ENCODE measurements at places on chromosomes 7 and 10. TPM values are rescaled to one million over a fixed set of nuclear protein-coding genes. Genes with fewer than 3 reads are reported as not detected.

DNA sequence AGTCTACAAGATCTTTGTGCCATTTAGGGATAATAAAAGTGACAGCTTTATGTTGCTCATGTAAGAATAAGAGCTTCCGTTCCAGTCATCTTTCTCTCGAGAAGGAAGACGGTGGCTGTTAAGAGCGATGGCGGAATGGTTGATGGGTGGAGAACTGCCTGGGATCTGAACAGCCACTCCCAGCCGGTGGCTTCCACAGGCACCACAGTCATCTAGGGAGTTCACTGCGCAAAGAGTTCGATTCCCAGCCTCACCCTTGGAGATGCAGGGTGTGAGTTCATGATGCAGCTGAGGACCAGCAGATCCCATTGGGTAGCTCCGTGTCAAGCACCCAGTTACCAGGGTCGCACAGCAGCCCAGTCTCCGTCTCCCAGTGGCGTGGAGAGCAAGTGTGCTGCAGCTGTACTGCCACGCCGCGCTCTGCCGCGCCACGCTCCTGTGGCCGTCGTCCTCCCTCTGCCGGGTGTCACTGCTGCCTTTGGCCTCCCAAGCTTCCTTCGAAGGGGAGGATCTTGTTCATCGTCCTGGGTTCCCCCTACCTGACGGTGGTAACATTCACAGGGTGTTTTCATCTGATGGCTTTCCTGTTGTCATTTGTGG, 7.8 kb downstream of the SUN1 start:
- no peaks in the 10 kb centered on the region for H3K36me3 ChIP-seq
- peaks cover 6% of the 10 kb centered on the region for H3K4me1 ChIP-seq
- no peak overlapping the region for H3K27ac ChIP-seq
- no peak overlapping the region for H3K4me3 ChIP-seq
- no peaks in the 10 kb centered on the region for H3K27me3 ChIP-seq

- H3K4me1 ChIP-seq, result no peaks in the 10 kb centered on the region
- no peaks in the 10 kb centered on the region for H3K27me3 ChIP-seq
- no peak overlapping the region for H3K27ac ChIP-seq
- no peak for DNase-seq
- no peak overlapping the region for H3K4me3 ChIP-seq
- no peaks in the 10 kb centered on the region for H3K36me3 ChIP-seq
These were observed 8.3 kb upstream of the GNAT3 start for GRCh38 chr7:80520199-80520598.

DNA sequence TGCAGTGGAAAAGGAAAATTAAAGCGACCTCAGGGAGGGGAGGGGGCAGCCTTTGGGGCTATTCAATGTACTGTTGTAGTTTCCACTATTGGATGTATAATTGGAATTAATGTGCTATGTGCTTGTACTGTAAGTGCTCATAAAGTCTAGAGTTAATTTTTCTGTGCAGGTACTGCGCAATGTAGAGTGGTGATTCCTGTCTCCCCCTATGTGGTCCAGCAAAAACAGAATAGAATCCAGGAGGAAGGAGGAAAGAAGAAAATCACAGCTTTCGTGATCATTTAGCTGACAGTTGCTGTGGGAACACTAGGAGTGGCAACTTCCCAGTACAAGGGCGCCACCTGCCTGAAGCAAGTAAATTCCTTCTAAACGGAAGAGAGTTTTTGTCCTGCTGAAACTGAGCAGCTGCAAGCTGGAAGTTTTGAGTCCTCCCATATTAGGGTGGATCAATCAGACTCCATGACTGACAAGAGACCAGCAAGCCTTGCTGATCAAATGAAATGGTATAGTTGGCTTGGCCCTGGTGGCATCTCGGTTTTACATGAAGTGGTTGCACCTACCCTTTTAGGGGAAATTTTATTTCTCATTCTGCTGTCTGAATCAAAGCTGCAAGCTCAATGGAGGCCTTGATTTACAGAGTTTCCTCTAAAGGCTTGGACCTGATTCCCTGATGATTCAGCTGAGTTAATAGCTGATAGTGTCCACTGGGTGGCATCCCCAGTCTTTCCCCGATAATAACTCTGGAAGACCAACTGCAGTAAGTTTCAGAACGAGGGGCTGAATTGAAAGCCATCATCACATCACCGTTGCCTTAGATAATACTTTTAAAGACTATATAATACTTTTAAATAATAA, 299.8 kb downstream of the HGF start:
- no peaks in the 10 kb centered on the region for H3K27me3 ChIP-seq
- H3K4me3 ChIP-seq, result no peak overlapping the region
- H3K4me1 ChIP-seq, result no peaks in the 10 kb centered on the region
- DNase-seq, result no peak
- H3K36me3 ChIP-seq, result no peaks in the 10 kb centered on the region

- no peak for DNase-seq
- H3K36me3 ChIP-seq, result no peaks in the 10 kb centered on the region
- H3K27ac ChIP-seq, result no peak overlapping the region
- H3K27me3 ChIP-seq, result no peaks in the 10 kb centered on the region
These were observed 282.5 kb upstream of the NRP1 start for GRCh38 chr10:33616956-33617355.

- H3K4me1 ChIP-seq, result no peaks in the 10 kb centered on the region
- no peaks in the 10 kb centered on the region for H3K36me3 ChIP-seq
- no peak overlapping the region for H3K27ac ChIP-seq
- no peak for DNase-seq
- no peaks in the 10 kb centered on the region for H3K27me3 ChIP-seq
- no peak overlapping the region for H3K4me3 ChIP-seq
These were observed 300.5 kb upstream of the MYO3A start for GRCh38 chr10:25633542-25633941.

- no peak overlapping the region for H3K4me3 ChIP-seq
- no peaks in the 10 kb centered on the region for H3K36me3 ChIP-seq
- no peak for DNase-seq
- no peaks in the 10 kb centered on the region for H3K4me1 ChIP-seq
These were observed 44.6 kb downstream of the COL28A1 start for GRCh38 chr7:7491044-7491443.

DNA sequence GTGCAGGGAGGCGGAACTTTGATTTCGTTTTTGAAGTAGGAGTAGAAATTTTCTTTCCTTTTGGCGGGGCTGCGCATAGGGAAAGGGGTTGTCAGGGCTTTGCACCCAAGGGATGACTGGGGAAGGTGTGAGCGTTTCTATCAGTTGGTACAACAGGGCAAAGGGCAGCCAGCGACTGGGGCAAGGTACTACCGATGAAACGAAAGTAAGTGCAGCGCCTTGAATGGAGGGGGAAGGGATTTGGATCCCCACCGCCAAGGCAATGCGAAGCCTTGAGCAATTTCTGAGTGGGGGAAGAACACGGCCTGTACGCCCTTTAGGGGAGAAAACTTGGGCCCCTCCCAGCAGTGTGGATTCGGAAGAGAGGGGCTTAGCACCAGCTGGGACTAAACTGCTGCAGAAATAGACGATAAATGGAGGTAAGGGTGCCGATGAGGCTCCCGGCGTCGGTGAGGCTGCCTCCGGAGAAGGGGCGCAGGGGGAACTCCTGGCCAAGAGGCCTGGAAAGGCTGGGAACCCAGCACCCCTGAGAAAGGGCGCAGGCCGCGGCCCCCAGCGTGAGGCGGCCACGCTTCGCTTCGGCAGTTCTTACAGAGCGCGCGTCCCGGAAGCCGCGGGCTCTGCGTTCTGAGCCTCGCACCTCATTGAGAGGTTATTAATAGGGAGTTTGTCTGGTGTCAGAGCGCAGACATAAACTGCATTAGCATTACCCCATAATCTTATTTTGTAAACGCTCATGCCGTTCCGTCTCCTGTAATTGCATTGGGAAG, 10.0 kb upstream of the TLX1 start:
- H3K27ac ChIP-seq, result peak overlapping the region; percentile 55
- H3K4me3 ChIP-seq, result peak overlapping the region; percentile 87
- H3K4me1 ChIP-seq, result peaks cover 6% of the 10 kb centered on the region
- DNase-seq, result peak; percentile 51
- no peaks in the 10 kb centered on the region for H3K27me3 ChIP-seq

GRCh38 chr7:130893441-130893894, 159.5 kb upstream of the KLF14 start:
- peaks cover 29% of the 10 kb centered on the region for H3K4me1 ChIP-seq
- no peaks in the 10 kb centered on the region for H3K27me3 ChIP-seq
- no peak overlapping the region for H3K4me3 ChIP-seq
- DNase-seq, result no peak
- no peaks in the 10 kb centered on the region for H3K36me3 ChIP-seq

DNA sequence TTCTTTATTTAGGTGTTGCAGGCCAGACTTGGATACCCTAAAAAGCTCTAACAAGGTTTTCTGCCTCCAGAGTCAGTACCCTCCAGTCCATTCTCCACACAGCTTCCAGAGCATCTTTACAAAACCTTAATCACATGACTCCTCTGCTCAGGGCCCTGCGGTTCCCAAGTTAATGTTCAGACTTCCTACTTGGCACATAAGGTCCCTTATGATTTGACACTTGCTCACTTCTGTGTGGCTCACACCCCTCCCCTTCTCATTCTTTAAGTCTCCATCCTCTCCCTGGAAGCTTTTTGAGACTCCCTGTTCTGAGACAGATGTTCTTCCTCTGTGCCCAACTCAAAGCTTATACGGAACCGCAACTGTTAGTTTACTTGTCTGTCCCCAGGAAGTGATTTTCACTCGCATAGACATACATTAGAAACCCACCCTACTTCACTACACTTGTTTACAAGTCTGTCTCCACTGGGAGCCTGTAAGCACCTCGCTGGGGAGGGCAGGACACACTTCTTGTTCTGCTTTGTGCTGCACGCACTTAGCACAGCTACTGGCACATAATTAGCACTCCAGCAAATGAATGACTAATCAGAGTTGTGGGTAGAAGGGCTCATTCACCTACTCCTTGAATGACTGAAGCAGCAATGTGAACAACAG, 154.3 kb upstream of the LAMB4 start:
- no peak for DNase-seq
- no peak overlapping the region for H3K4me3 ChIP-seq
- no peak overlapping the region for H3K27ac ChIP-seq
- H3K27me3 ChIP-seq, result no peaks in the 10 kb centered on the region
- H3K4me1 ChIP-seq, result no peaks in the 10 kb centered on the region

DNA sequence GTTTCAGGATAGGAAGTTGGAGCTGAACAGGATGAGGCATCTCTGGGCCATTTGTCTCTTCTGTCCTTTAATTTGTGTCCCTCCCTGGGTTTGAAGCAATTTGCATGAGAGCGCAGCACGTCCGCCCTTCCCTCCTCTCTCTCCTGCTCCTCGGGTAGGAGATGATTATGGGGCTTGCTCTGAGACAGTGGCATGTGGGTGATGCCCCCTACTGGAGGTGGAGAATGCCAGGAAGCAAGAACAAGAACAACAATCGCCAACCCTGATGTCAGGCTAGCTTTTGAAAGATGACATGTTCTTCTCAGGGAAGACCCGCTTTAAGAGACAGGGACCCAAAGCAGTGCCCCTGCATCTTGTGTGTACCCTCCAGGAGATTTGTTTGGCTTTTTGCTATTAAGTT, 63.9 kb upstream of the LOXL4 start:
- DNase-seq, result no peak
- no peaks in the 10 kb centered on the region for H3K36me3 ChIP-seq
- no peaks in the 10 kb centered on the region for H3K27me3 ChIP-seq
- no peak overlapping the region for H3K4me3 ChIP-seq

- H3K4me3 ChIP-seq, result peak overlapping the region; percentile 10
- peak overlapping the region; percentile 95 for H3K27ac ChIP-seq
- H3K4me1 ChIP-seq, result peaks cover 69% of the 10 kb centered on the region
- DNase-seq, result no peak
These were observed 143.4 kb downstream of the CELF2 start for GRCh38 chr10:11161096-11161495.

- H3K4me3 ChIP-seq, result no peak overlapping the region
- H3K36me3 ChIP-seq, result no peaks in the 10 kb centered on the region
- no peak for DNase-seq
- H3K27ac ChIP-seq, result no peak overlapping the region
- H3K27me3 ChIP-seq, result no peaks in the 10 kb centered on the region
- H3K4me1 ChIP-seq, result no peaks in the 10 kb centered on the region
These were observed 82.8 kb upstream of the C7orf33 start for GRCh38 chr7:148507787-148508186.

DNA sequence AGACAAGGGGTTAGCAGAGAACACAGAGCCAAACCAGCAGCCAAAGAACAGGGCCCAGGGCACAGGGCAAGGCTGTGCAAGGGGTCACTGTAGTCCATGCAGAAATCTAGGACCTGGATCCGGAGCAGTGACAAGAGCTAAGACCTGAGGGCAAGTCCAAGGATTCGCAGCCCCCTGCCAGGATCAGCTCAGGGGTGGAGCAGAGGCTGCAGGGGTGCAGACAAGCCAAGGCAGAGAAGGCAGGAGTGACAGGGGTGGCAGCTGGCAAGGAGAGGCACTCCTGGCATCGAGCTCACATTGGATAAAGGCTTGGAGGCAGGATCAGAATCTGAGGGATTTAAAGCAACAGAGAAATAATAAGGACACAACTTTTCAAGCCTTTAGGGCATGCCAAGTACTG, 80.7 kb upstream of the NANOS1 start:
- no peak overlapping the region for H3K27ac ChIP-seq
- H3K4me3 ChIP-seq, result no peak overlapping the region
- H3K27me3 ChIP-seq, result no peaks in the 10 kb centered on the region
- H3K36me3 ChIP-seq, result no peaks in the 10 kb centered on the region

- H3K27ac ChIP-seq, result no peak overlapping the region
- no peak overlapping the region for H3K4me3 ChIP-seq
- no peak for DNase-seq
- no peaks in the 10 kb centered on the region for H3K36me3 ChIP-seq
- no peaks in the 10 kb centered on the region for H3K4me1 ChIP-seq
These were observed 34.5 kb upstream of the FRMD4A start for GRCh38 chr10:14365266-14365665.

- H3K27me3 ChIP-seq, result no peaks in the 10 kb centered on the region
- no peak overlapping the region for H3K27ac ChIP-seq
- H3K4me1 ChIP-seq, result no peaks in the 10 kb centered on the region
These were observed 22.2 kb upstream of the RHEB start for GRCh38 chr7:151541709-151542499.

GRCh38 chr10:34719746-34720145, 95.3 kb downstream of the PARD3 start:
- no peaks in the 10 kb centered on the region for H3K27me3 ChIP-seq
- DNase-seq, result no peak
- no peaks in the 10 kb centered on the region for H3K36me3 ChIP-seq
- no peaks in the 10 kb centered on the region for H3K4me1 ChIP-seq

DNA sequence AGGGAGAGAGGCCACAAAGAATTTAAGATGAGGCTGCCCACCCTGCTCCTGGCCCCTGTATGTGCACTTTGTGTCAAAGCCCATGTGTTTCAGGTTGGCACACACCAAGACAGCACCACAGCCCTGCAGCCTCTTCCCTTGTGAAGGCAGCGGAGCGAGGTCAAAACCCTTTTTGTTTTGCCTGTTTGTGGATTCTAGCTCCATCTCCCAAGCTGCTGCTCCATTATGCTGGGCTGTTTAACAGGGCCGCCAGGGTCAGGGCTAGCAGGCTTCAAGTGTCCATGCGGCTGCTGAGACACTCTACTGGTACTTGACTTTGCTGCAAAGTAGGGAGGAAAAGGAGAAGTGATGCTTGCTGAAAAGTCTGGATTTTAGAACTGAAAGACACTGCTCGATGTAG, 142.3 kb upstream of the EFCAB10 start:
- no peaks in the 10 kb centered on the region for H3K36me3 ChIP-seq
- no peak overlapping the region for H3K4me3 ChIP-seq
- no peaks in the 10 kb centered on the region for H3K4me1 ChIP-seq
- no peak overlapping the region for H3K27ac ChIP-seq

The ARHGAP21 gene
- 32.9 TPM for total RNA-seq

The KCNMA1 gene
- not detected for total RNA-seq

The PRSS37 gene
- total RNA-seq, result not detected

The GPR26 gene
- total RNA-seq, result not detected

The PLAU gene
- 0.54 TPM for total RNA-seq

The HOXA3 gene
- not detected for total RNA-seq

The GDF2 gene
- total RNA-seq, result not detected

The LIPJ gene
- not detected for total RNA-seq

Measured in naive thymus-derived CD4-positive, alpha-beta T cell (primary cell).